ENCODE measurements at places on chromosomes 1 and 21.

DNA sequence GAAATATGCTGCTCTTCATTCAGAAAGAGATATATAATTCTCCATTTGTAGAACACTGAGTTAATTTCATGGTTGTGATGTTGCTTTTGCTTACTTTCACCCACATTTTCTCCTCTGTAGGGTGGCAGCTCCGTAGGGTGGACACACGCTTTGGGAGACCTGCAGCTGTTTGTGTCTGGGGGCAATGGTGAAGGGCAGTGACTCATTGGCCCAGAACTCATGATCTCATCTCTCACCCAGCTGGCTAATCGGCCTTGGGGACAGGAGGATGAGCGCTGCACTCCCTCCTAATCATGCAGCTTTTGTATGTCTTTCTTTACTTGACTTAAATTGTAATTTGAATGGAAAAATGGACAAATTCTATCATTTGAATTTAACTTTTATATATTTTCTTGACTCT, 9.6 kb downstream of the DISC1 start:
- no peak for DNase-seq

DNA sequence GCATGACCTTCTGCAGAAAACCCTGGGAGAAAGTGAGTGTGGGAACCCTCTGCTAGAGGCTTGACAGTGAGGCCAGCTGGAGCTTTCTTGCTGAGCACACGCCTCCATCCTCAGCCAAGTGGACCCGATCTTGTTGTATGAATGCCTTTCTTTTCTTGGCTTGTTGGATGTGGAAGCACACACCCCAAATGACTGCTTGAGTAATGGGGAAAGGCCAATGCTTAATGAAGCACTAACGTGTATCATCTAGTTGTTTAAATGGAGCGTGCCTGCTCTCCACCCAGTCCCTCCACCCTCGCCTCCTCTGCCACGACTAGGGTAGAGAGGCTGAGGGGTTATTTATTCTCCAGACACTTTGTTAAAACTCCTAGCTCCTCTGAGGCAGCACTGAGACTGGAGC, 54.3 kb upstream of the IKBKE start:
- no peak for DNase-seq

GRCh38 chr1:154520333-154520732, 18.1 kb upstream of the SHE start:
- no peak for DNase-seq

DNA sequence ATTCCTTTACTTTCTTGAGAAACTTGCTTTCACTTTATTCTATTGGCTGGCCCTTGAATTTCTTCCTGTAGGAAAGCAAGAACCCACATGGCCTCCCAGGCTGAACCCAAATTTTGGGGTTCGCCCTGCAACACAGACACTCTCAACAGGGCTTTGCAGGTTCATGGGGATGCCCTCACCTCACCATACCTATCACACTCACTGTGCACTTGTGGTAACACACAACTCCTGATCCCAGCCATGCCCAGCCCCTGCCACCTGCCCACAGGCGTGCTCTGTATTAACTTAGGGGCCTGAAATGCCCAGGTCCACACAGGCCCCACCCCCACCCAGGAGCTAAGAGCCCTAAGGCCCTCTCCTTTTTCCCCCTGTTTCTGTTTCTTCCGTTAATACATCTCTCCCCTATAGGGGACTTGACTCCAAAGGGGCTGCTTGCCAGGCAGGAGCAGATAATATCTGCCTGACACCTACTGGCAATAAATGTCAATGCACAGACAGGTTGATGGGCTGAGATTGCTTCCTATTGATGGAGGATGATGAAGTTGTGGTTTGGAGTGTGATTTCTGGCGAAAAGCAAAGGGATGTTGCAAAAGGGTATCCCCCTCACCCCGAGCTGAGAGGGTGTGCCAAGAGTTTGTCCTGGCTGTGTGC, 171.5 kb downstream of the AJAP1 start:
- no peak for DNase-seq

GRCh38 chr1:12202190-12202497, 27.7 kb upstream of the VPS13D start:
- no peak for DNase-seq

DNA sequence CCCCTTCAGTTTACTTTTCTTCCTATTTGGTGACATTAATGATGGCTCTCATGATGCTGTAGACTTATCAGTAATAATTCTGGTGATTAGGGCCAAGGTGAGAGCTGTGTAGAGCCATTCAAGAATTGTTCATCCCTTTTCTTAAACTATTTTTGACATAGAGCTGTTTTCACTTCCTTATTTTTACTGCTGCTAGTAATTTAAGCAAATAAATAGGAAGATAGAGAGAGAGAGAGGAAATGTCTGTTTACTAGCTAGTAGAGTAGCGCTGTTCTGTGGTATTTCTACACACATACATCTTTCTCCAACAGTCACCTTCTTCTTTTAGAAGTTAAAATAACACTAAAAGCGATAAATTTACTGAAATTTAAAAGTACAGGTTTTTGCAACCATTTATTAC, 678.0 kb upstream of the ZP4 start:
- DNase-seq, result no peak

GRCh38 chr21:46634966-46635323, 529 bp upstream of the PRMT2 start:
- peak; percentile 68 for DNase-seq

DNA sequence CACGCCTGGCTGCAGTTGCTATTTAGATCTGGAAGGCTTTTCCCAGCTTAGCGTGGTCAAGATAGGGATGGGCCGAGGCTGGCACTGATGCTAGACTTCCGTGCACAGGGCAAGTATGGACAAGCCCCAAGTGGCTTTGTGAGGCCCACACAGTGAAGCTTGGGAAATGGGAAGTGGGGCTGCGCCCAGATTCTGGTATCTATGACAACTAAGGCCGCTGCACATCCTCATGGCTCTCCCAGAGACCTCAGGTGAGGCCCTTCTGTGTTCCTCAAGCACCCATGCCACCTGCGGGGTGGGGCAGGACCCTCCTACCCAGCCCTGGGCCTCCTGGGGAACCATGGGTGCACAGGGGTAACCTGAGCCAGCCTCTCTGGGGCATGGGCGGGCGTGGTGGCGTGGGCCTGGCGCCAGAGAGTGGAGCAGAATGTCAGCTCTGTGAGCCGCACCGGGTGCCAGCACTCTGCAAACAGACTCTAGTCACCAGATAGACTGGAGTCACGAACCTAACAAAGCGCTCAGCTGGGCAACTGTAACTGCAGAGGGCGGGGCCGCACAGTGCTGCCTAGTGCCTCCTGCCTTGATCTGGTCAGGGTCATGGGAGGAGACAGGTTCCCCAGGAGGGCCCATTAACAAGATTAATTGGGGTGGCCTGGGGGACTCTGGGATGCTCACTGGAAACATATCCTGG, 46.4 kb downstream of the ELF3 start:
- no peak for DNase-seq

DNA sequence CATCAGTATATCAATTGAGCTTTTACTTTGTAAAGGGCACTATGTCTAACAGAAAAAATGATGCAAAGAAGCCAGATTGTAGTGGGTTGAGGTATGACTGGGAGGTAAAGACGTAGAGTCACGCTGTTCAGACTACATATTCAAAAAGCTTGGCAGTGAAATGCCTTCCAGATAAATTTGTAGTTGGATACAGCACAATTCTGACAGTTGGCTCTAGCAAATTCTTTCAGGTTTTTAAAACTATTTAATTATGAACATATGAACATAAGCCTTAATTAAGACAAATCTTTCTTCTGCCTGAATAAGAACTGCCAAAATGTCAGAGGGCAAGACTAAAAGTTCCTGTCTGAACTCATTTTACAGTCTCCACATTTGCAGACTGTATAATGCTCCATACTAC, 118.8 kb downstream of the DPYD start:
- DNase-seq, result no peak

DNA sequence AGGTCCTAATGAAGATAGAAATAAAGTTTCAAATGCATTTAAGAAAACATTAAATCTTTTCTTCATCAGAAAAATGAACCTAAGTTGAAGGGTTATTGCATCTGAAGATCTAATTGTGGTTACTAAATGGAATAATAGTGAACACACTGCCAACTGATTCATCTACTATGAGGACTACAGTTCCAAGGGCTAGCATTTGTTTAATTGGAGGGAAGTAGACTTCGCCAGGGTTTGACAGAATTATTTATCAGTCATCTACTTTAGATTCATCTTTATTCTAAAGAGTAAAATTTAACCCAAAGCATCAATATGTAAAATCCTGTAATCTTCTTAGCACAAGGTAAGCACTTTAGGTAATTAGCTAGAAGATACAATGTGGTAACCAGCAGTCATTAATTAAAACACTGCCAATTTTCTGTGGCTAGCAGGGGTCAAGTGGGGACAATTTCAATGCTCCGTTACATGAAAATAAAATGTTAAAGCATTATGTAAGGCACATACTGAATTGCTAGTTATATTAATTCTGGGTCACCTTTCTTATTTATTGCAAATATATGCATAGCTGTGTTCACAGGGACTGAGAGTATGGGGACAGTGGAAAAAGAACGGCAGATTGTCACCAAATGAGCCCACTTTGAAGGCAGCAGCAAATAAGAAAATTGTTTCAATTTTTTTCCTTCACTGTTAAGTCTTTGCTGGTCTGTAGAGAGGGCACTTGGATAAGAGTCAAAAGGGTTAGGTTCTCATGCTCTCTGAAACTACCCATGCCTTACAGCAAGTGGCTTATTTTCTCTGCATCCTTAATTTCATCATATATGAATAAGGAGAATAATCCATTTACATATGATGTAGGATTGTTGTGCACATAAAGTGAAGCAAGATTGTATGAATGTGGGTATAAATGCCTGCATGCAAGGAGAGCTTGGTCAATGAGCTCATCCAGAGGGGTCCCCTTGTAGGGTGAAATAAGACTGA, 416.0 kb downstream of the PCP4 start:
- DNase-seq, result no peak

- DNase-seq, result no peak
These were observed 45.2 kb upstream of the ST6GALNAC3 start for GRCh38 chr1:76029331-76029730.

DNA sequence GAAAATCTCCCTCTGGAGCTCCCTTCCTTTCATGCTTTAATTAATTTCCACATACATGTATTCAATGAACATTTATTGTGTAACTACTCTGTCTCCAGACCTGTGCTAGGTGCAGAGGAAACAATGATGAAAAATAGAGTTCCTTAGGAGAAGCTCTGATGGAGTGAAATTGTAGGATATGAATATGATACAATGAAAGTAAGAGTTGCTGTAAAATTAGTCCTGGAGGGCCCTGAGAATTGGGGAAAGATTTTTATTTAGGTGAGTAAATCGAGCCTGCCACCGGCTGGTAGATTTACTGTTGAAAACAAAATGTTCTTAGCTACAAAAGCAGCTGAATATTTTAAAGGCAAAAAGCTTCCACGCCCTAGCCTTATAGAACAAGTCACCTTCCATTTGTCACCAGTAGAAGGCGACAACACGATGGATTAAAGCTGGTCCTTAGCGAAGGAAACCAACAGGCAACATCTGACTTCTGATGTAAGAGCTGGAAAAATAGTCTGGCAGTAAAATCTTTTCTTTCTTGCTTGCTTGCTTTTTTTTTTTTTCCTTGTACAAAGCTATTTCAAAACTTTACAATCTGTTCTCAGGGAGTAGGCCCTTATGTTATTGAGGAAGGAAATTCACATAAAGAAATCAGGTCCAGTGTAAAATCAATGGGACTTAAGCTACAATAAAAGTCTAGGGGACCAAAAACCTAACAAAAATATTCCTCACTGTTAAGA, 82.0 kb upstream of the ROR1 start:
- peak; percentile 73 for DNase-seq

- DNase-seq, result no peak
These were observed 85.1 kb downstream of the VAV3 start for GRCh38 chr1:107879927-107880326.

DNA sequence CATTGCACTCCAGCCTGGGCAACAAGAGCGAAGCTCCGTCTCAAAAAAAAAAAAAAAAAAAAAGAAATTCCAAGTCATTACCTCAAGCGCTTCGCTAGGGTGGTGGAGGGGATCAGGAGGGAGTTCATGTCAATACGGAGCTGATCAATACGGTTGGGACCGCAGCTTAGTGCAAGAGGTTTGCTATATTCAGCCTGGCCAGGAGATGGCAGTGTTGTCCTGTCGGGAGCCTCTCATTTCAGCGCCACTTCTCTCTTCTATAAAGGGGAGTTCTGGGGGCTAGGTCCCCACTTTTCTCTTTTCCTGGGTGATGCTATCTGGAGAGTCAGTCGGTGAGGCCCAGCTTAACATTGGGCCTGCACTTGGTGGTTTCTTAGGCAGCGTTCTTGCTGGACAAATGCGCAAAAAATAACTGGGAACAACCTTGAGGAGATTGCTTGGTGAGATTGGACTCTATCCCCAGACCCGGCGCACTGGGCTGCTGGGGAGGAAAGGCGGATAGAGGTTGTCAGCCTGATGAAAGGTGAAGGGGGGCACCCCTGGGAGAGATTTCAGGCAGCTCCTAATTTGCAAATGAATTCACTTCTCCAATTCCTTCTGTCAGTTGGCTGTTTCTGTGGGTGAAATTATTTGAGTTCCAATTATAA, 40.4 kb downstream of the KIAA0040 start:
- DNase-seq, result peak; percentile 9

GRCh38 chr1:30089024-30089430, 634.4 kb downstream of the MATN1 start:
- no peak for DNase-seq

DNA sequence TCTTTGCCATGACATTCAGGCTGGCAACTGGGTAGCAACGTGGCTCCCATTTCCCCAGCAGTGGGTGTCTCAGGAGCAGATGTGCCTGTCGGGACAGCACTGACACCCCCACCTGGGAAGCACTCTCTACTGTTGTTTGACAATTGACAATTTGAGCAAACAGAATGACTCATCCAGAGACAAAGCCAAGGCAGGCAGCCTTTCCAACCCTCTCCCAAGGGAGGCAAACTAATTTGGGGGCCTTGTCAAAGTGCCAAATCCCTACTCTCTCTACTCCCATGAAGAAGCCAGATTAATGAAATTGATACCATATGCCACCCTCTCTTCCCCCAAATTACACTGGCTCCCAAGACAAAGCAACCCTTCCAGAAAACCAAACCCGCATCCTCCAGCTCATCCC, 65.6 kb downstream of the GRIK3 start:
- no peak for DNase-seq

- no peak for DNase-seq
These were observed 27.7 kb upstream of the SDE2 start for GRCh38 chr1:226026833-226027232.

DNA sequence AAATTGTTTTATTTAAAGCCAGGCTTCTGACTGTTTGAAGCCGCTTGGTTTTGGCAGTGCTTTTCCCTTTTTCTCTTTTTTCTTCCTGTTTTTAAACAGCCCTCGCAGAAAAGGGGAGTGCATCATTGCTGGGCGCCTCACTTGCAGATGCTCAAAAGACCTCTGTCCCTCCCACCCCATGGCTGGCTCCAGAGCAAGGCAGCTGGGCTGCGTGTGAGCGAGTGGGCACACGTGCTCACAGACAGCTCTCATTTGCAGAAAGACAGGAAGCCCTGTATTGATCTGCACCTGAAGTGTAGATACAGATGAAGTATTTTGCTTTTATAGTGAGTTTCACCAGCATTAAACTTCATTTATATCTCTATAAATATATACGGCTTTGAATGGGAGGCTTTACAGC, 8.8 kb downstream of the TNR start:
- no peak for DNase-seq

GRCh38 chr1:209045331-209046057, 538.0 kb upstream of the CAMK1G start:
- DNase-seq, result no peak

GRCh38 chr1:91684481-91685196, 184.0 kb downstream of the CDC7 start:
- DNase-seq, result no peak

- no peak for DNase-seq
These were observed 20.1 kb upstream of the MACF1 start for GRCh38 chr1:39184354-39184818.

GRCh38 chr1:215132156-215132555, 49.6 kb downstream of the KCNK2 start:
- no peak for DNase-seq

Measured in SW 1271 (cell line).